ENCODE measurements at places on chromosomes 2 and 18.

DNA sequence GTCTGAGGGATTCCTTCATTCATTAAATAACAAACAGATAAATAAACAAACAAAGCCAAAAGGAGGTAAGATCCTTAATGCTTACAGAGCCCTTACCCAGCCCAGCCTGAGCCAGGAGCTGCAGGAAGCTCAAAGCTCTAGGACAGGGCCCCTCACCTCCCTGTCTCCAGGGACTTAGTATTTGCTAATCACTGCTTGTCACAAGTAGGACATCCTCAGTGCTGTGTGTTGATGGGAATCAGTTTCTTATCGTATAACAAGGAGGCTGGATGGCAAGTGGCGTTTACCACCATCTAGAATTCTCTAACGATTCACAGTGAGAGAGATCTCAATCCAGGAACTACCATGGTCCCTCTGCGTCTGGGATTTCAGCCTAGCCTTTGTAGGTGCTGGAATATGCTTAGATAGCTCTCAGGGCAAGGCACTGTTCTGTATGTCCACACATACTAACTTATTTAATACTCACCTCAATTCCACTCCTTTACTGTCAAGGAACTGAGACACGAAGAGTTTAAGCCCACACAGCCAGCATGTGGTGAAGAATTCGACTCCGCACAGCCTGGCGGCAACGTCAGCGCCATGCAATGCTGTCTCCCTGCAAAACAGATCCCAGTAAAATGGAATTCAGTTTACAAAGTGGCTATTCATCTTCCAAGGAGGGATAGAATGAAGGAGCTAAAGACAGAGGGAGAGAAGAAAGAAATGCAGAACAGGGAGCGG is 164.8 kb downstream of the MYCN start:
- no peak for DNase-seq

DNA sequence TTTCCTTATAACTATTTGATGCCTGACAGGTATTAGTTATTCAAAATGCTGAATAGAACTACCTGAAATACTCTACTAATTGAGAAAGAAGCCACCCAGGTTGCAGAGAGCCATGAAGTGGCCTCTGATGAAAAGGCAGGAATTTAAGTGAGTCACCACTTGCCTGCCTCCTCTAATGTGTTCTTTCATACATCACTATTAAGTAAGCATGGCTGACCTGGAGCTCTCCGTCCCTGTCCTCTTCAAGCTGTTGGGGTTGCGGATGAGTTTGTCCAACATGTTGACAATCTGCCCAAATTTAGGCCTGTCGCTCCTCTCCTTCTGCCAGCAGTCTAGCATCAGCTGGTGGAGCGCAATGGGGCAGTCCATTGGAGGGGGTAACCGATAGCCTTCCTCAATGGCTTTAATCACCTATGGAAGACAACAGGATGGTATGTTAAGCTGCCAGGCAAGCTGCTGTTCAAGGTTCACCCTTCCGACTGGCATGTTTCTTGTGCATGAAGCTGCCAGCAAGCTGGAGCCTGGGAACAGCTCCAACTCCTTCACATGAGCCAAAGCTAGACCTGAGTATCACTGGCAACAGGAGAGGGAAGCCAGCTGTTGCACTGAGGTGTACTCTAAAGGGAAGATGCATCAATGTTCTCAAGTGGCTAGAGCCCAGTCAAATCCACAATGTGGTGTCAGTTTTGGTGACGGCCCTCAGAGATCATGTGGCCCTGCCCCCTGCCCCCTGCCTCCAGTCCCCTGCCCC is 142.2 kb downstream of the EPHA4 start:
- no peak for DNase-seq

GRCh38 chr2:12469141-12469561 is 247.6 kb upstream of the TRIB2 start:
- no peak for DNase-seq

- no peak for DNase-seq
Observed at GRCh38 chr2:37387148-37387835, 42.9 kb downstream of the QPCT start.

- DNase-seq, result no peak
Observed at GRCh38 chr2:144572977-144573376, 53.1 kb upstream of the ZEB2 start.

All from A673 (cell line).